ENCODE measurements at places on chromosomes 4 and X. TPM values are rescaled to one million over a fixed set of nuclear protein-coding genes. Genes with fewer than 3 reads are reported as not detected.

- peak; percentile 5 for DNase-seq
Measured at GRCh38 chr4:38275331-38276100, 315.3 kb downstream of the PTTG2 start.

DNA sequence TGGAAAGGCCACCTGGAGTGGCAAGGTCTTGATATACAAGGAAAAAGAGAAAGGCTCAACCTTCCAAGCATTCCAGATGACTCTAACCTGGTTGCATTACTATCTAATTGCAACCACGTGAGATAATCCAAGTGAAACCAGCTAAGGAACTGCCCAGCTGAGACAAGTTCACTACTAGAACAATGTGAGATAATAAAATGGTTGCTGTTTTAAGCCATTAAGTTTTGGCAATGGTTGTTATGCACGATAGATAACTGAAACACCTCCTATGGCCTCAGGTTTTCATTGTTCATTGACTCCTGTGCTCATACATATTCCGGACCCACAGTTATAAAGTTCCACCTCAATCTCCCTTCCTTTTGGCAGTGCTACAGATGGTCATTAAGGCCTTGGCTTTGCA, 9.2 kb upstream of the CXorf66 start:
- DNase-seq = no peak

DNA sequence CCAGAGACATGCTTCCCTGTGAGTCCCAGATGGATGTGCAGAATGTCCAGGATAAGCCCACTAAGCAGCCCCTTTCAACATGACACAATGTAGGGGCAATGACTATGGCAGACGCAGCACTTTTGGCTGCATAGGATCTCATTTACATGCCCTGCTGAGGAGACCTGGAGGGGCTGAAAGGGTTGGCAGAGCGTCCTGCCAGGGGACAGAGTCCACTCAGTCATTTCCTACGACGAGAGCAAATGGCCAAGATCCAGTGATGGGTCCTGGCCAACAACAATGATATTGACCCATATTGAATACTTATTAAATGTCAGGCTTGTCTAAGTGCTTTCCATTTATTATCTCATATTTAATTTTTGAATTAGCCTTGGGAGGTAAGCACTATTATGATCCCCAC, 41.4 kb downstream of the LGI2 start:
- DNase-seq = no peak

DNA sequence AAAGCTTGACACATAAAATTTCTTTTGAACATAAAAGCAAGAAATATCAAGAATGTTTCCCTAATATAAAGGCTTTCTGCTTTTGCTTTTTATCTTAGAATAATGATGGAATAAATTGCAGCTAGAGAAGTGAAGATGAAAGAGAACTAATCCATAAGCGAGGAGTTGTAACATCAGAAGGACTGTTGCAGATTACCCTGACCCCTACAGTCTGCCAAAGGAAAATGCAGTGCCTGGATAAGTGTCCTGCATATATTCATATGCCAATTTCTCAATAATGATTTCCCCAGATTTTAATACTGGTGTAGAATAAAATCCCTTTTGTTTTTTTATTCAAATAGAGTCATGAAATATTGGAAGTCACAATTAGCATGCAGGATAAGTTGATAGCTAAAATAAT, 115.9 kb downstream of the MAGEC2 start:
- DNase-seq = peak; percentile 36

DNA sequence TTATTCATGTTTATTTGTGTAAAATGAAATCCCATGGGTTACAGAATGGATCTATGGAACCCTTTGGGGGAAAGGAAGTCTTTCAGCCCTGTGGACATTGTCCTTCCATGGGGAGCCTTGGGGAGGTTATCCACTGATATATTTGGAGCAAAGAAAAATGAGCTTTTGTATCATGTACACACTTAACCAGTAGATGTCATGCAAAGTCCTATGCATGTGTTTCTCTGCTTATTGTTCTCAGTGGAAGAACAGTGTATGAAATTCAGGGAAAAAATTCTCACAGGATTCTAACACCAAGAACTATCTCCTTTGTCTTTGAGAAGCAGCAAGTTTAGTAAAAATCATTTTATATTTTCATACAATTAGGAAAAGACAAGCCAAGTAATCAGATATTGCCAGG, 105.3 kb downstream of the DTHD1 start:
- no peak for DNase-seq

DNA sequence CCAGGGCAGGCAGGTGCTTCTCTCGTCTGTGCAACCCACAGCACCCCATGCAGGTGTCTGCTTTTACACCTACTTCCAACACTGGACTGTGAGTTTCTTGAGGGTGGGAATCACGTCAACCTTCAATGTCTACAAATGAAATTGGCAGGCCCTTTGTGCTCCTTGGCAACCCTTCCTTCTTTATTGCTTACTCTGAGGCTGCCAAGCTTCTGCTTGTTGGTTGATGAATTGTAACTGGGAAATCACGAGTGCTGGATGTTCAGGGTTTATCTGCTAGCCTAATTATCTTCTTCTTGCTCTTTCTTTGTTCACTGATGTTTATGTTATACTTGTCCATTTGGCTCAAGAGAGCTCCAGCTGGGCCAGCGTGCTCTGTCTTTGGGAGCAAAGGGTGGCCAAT, 2.5 kb upstream of the DGAT2L6 start:
- DNase-seq = no peak

The TNIP3 gene
- polyA plus RNA-seq = 0.38 TPM

The MAGEB1 gene
- not detected for polyA plus RNA-seq

The ANXA5 gene
- polyA plus RNA-seq = 441 TPM

The GRPR gene
- 0.08 TPM for polyA plus RNA-seq

The ELMOD2 gene
- 10.6 TPM for polyA plus RNA-seq

Measured in A549 (cell line).